ENCODE measurements at places on chromosomes 12 and 14. TPM values are rescaled to one million over a fixed set of nuclear protein-coding genes. Genes with fewer than 3 reads are reported as not detected.

GRCh38 chr14:66511849-66512248, 3.9 kb downstream of the GPHN start:
- no peak for DNase-seq

GRCh38 chr12:106118-106591, 39.6 kb downstream of the IQSEC3 start:
- DNase-seq = no peak

DNA sequence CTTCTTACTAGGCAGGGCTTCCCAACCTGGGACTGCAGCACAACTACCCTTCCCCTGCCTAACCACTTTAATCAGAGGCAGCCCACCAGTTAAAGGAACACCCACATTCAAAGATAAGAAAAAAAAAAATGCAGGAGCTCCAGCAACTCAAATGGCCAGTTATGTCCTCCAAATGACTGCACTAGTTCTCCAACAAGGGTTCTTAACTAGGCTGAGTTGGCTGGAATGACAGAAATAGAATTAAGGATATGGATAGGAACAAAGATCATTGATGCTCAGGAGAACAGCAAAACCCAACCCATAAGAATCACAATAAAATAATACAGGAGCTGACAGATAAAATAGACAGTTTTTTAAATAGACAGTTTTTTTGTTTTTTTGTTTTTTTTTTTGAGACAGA, 154.2 kb downstream of the PLCZ1 start:
- DNase-seq = no peak

GRCh38 chr12:80937391-80938238, at the start of gene LIN7A:
Gene LIN7A (minus strand): TSS chr12:80937934. CDS start chr12:80937722, 212 bp downstream.
- DNase-seq = no peak

- no peak for DNase-seq
These were observed 2.2 kb upstream of the RPS6KA5 start for GRCh38 chr14:91062600-91062999.

The KRT77 gene
- not detected for total RNA-seq

DNA sequence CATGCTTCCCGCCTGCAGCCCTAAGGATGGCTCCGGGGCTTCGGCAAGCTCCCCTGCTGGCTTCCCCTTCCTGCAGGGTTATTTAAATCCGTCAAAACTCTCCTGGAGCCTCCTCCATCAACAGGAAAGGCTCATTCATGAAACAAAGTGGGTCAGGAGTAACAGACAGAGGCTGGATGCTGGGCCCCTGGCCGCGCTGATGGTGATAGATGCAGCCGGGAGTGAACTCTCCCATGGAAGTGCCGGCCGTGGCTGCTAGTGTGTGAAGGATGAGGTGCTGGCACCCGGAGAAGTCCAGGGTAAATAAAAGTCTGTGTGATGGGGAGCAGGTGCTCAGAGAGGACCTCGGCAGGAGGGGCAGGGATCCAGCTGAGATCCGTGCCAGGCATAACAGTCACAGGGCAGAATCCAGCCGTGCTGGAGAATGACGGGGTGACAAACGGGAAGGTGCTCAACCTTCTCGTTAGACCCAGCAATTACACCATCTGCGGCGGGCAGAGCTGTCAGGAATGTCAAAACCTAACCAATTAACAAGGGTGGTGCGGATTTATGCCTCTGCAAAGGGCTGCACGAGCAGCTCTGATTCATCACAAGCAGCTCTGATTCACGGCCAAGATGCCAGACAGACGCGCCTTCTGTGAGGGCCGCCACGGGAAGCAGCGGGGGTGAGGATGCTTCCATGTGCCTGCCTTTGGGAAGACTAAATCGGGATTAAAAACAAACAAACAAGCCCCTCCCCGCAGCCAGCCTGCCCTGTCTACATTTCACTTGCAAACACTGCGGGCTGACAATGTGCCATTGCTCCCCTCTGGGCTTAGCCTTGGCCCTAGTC, 55.6 kb downstream of the SYNE3 start:
- DNase-seq = no peak

DNA sequence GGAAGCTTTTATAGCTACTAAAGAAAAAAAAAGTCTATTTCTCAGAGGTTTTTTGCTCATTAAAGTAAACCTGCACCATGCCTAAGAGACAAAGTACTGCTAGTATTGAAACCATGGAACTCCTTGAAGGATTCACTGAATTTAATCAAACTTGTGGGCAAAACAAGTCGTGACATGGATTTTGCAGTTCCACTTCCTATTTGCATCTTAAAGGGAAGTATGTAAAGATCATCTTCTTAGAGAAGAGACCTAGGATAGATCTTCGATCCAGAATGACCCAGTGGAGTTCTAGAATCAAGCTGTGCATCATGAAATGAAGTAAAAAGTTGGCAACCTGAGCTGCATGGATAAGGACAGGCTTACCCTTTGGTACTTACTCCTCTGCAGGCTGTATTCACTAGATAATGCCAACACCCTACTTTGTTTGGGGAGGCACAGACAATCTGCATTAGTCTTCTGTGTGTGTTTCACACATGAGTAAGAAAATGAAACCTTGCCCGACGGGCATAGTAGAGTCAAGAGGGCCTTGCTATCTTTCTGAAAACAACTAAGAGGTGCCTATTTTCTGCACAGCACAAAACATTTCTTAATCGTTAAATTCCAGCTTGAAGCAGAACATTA, 1.9 kb downstream of the GNG2 start:
- DNase-seq = peak; percentile 26

The BATF gene
- total RNA-seq = not detected

DNA sequence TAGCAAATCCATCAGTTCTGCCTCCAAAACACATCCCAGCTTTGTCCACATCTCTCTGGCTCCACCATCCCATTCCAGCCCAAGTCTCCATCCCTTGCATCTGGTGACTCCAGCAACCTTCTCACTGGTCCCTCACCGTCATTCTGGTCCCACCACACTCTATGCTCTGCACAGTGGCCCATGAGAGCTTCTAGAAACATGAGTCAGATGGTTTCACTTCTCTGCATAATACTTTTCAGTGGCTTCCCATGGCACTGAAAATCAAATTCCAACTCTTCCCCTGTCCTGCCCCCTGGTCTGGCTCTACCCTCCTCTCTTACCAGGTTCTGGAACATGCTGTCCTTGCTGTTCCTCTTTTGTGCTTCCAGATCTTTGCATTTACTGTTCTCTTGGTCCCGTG, 17.2 kb upstream of the C12orf76 start:
- no peak for DNase-seq

DNA sequence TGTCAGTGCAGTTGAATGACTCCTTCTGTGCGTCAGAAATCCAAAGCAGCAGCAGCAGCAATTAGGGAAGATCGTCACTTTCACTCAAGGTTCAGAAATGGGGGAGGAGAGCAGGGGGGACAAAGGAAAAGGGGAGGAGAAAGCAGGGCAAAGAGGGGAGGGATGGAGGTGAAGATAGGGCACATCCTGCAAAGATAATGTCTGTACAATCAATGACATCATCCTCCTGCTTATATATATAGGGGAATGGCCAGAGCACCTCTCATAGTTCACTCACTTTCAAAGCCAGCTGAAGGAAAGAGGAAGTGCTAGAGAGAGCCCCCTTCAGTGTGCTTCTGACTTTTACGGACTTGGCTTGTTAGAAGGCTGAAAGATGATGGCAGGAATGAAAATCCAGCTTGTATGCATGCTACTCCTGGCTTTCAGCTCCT, at the start of gene NTS:
TSS of gene NTS (plus strand) at position 265 of the 431 bp plus-strand sequence. CDS start at position 374, 109 bp downstream.
- peak; percentile 72 for DNase-seq

The DAD1 gene
- 529 TPM for total RNA-seq

- no peak for DNase-seq
These were observed 154.8 kb upstream of the PRKD1 start for GRCh38 chr14:30082486-30082885.

GRCh38 chr14:54465654-54466053, 23.1 kb downstream of the GMFB start:
- no peak for DNase-seq

- peak; percentile 2 for DNase-seq
These were observed 307.3 kb downstream of the CEP128 start for GRCh38 chr14:80634106-80634758.

The CLEC2B gene
- total RNA-seq = 13.0 TPM

DNA sequence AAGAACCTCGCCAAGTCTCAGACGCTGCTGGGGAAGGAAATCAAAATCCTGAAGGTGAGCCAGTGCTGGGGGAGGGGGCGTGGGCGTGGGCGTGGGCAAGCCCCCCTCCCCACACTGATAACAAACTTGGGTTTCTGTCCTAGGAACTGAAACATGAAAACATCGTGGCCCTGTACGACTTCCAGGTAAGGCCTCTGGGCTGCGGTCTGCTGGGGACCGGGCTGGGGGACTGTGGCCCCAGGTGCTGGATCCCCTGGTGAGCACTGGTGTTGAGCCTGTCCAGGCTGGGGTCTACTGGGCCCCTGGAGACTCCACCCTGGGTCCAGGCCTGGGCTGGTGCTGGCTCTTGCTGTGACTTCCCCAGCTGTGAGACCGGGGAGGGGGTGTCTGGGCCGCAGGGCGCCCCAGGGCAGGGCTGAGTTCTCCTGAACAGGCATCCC, 1.2 kb downstream of the ULK1 start:
- DNase-seq = no peak

The C1QL4 gene
- total RNA-seq = 3.5 TPM

The COL2A1 gene
- 0.03 TPM for total RNA-seq

DNA sequence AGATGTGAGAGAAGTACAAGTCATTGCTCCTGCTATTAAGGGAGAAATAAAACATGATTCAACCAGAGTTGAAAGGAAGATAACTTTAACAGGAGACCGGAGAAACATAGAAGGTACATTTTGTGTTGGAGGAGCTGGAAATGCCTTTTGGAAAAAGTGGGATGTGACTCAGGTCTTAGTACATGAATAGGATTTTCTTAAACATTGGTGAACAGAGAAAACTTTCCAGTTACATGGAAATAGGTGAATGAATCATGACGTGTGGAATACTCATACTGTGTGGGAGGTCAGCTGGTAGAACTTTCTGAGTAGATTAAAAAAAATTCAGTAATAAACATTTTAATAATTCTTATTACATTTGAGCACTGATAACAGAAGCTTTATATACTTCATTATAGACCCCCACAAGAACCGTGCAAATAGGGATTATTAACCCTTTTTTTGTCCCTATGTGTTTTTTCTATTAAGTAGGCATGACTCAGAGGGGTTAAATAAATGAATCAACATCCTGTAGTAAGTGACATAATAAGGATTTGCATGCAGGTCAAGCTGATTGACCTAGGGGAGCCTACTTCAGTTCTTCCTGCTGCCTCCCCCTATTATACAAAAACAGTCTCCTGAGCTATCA, 710.5 kb downstream of the NOVA1 start:
- DNase-seq = no peak

DNA sequence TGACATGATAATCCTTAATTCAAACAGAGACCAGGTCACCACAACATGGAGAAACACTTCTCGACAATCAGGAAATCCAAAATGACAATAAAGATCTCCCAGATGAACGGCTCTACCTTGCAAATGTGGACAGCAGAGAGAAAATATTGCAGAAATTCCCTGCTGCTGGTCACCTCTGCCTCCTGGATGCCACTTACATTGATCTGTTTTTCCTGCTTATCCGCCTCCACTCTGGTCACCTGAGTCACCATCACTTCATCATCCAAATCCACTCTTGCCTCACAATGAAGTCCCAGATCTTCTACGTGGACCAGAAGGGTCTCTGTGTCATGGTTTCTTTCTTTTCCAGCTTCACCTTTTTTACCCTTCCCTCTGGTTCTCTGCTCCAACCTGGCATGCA, 21.1 kb downstream of the TTC9 start:
- no peak for DNase-seq

DNA sequence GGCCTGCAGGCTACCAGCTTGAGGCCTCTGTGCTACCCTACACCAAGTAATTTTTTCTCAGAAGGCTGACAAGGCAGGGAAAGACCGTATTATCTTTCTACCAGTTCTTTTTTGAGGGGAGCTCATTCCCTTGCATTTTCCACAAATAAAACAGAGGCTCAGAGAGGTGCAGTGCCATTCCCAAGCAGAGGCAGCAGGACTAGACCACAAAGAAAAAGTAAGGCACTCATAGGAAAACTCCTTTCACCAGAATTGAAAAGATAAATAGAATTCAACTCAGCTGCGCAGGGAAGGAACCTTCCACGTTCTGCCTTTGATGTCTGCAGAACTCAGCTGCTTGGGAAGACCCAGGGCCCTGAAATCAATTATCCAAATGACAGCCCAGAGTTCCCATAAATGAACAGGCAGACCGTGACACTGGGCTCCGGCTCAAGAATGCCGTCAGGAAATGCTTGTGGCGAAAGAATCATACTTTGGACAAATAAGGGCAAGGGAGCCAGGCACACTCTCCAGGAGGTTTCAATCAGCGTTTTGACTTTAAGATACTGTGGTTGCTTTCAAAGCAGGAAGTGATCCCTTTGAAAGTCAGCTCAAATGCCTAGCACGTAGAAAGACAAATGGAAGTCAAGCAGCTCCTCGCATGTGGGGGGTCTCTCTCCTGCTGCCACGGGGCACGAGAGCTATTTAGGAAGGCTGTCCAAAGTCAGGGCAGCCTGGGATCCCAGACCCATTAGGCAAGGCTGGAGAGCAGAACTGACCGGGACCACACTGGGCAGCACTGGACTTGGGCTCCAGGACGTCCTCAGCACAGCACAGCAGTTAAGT, 14.0 kb downstream of the KCTD10 start:
- DNase-seq = peak; percentile 83

The WNT5B gene
- 0.53 TPM for total RNA-seq

DNA sequence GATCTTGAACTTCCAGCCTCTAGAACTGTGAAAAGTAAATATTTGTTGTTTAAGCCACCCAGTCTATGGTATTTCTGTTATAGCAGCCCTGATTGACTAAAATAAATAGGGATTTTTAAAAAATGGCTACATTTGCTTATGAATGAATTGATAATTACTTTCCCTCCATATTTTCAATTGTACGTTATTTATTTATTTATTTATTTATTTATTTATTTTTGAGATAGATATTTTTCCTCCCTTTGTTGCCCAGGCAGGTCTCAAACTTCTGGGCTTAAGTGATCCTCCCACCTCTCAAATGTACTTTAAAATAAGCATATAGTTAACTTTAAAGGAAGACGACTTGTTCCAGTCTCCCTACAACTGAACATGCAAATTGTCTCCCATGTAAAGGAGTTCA, 76.0 kb upstream of the HMGA2 start:
- DNase-seq = no peak

The MGP gene
- total RNA-seq = 402 TPM

DNA sequence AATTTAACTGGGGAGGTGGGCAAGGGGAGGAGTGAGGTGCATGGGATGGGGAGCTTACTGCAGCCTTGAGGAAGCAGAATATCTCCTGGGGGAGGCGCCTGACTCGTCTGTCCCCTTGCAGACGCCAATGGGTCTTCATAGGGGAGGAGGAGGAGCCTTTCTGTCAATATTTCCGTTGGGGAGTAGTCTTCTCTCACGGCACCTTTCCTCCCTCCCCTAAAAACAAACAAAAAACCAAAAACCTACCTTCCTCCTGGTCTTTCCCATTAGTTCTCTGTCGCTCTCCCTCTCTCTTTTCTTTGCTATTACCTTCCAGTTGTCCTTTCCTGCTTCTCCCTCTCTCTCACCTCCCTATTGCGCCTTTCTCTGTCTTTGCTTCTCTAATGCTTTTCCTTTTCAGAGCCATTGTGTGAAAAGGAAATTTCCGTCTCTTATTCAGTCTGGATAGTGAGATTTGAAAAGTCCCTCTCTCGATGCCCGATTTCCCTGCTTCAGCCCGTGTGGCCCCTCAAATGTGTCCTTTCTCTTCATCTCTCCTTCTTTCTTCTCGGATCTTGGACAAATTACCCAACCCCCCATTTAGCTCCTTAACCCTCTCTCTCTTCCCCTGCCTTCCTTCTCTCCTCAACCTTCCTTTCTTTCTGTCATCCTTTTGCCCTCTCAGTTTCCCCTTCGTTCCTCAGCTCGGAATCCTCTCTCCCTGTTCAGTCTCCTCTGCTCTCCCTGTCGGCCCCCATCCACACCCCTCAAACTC, 5.9 kb downstream of the GPR84 start:
- DNase-seq = peak; percentile 48
